ENCODE measurements at places on chromosomes 2 and 18.

GRCh38 chr2:234133004-234133403, 82.5 kb downstream of the SPP2 start:
- no peak for DNase-seq

GRCh38 chr18:78561757-78562510, 417.7 kb upstream of the SALL3 start:
- no peak for DNase-seq

GRCh38 chr2:154697418-154698252, 860 bp upstream of the KCNJ3 start:
- DNase-seq, result no peak

DNA sequence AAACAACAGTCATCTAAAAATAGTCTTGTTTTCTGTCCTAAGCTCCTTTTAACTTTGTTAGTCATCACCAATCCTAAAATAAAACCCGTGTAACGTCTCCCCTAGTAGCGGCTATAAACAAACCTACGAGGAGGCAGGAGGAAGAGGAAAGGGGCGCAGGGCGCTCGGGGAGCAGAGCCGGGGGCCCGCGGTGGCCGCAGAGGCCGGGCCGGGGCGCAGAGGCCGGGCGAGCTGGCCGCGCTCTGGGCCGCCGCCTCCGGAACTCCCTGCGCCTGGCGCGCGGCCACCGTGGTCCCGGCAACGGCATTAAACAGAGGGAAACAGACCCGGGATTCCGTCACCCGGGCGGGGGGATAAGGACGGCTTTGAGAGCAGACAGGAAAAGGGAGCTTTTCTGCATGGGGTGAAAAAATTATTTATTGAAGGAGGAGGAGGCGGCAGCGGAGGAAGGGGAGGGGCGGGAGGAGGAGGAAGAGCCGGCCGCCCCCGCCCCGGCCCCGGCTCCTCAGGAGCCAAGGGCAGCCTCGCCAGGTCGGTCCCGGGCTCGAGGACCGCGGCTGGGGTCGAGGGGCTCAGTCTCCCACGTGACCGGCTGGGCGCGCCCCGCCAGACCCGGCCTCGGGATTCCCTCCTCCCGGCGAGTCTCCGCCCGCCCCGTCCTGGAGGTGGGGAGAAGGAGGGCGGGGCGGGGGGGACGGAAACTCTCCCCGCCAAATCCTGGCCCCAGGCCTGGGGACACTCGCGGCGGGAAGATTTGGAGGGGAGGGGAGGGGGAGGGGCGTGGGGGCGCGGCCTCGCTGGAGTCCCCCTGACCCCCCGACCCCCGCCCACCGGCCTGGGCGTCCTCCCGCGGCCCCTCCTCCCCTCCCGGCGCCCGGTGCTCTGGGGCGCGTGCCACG, 1.8 kb upstream of the NFATC1 start:
- no peak for DNase-seq

DNA sequence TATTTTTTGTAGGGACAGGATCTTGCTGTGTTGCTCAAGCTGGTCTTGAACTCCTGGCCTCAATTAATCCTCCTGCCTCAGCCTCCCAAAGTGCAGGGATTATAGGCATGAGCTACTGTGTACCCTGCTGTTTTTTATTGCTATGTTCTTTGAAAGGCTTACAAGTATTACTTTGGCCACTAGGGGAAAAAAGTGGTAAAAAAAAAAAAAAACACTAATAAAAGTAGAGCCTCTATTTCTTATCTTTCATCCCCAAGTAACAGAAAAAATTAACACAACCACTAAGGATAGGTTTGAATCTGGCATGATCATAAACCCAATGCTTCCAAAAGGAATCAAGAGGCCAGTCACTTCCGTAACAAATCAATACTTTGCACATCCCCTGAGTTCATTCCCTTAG, 11.6 kb downstream of the NOL10 start:
- no peak for DNase-seq

- no peak for DNase-seq
Observed at GRCh38 chr2:108935271-108935741, 53.7 kb downstream of the EDAR start.

DNA sequence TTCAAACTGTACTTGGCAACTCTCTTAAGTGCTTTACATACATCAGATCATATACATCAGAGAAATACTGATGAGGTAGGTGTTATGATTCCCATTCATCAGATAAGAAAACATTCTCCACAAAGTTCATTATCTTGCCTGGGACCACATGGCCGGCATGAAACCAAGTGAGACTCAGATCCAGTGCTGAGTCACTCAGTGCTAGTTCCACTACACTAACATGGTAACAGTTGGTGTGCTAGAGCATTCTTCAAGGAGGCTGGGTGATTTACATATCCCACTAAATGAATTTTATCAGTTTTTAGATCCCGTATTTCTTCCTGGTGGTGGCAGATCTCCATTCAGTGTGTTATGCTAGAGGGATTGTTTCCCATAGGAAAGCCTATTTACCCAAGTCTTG, 772.0 kb downstream of the CNTNAP5 start:
- no peak for DNase-seq

DNA sequence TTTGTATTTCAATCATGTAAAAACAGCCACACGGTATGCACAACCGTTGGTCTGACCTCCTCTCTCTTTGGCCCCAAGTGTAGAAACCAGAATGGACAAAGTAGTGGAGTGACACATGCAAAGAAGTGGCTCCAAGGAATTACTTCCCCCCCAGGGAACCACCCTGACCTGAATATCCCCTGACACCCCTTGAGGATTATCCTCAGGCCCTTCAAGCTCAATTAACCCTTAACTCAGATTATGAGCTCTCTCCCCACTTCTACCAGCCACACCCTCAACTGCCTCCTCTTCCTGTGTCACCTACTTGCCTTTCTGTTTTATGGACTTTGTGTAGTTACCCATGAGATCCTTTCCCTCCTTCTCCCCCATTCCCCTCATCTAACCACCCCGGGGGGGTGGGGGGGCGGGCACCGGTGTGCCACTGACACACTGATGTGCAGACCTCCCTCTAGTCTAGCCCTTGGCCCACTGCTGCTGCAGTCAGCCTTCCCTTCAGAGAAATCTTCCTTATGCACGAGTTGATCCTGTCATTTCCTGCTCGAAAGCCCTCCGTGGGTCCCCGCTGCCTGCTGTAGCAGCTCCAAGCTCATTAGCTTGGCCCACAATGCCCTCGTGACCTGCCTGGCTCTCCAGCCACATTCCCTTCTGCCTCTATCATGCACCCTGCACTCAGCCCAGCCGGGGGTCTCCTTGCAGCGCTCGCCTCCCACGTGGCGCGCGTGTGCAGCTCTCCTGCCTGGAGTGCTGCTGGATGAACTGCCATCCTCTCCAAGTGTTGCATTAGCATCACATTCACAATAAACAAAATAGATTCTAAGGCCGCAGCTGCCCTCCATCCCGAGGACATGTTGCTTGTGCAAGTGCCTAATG, 40.1 kb upstream of the TMEM177 start:
- DNase-seq, result no peak

DNA sequence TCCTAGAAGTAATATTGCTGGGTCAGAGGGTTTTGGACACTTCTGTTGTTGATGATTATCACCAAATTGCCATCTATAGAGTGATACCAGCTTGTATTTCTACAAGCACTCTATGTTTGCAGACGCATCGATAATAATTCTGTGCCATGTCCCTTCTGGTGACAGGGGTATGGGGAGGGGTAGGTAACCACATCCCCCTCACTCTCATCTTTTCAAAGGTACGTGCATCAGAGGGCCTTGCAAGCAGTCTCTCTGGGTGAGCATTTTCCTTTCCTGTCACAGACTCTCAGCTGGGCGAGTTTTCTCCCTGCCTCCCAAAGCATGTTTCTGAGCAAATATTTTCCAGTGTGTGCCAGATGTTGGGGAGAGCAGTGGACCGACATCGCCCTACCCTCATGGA, 98.0 kb downstream of the SMAD7 start:
- DNase-seq, result no peak

GRCh38 chr2:105853354-105854088, 108.8 kb downstream of the NCK2 start:
- DNase-seq, result no peak

GRCh38 chr2:233234264-233234663, 17.2 kb upstream of the ATG16L1 start:
- DNase-seq, result no peak

DNA sequence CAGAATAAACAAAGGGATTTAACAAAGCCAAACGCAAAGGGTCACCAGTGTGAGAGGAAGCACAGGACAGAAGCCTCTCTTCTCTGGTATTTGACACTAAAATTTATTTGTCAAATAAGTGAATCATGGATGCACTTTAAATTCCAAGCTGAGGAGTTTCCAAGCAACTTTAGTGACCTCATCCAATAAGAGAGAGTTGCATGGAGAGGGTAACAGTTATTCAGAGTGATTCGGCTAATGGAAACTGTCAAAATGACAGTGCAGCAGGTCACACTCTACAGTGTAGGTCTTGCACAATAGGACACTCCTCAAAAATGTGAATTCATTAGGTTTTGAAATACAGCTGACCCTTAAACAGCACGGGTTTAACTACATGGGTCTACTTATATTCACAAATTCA, 103.9 kb upstream of the ACVR1C start:
- DNase-seq, result no peak

DNA sequence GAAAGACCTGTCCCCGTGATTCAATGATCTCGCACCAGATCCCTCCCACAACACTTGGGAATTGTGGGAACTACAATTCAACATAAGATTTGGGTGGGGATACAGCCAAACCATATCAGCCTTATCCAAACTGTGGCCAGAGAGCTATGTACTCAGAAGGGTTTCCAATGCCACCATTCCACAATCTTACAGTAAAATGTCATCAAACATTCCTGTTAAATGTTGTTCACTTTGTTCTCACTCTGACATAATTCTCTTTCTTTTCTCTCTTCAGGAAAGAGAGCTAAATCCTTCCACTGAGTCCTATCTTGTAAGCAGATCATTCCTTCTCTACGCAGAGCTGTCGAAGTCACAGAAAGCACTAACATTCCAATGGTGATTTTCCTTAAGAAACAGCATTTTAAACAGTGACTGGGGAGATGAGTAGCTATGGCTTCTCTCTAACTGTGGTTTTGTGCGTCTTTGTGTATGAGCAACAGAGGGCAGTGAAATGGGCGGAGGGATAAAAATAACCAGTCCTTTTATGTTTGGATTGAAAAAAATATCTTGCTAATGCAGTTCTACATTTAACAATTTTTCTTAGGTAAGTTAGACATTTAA, 684.7 kb downstream of the EPHA4 start:
- DNase-seq, result no peak

DNA sequence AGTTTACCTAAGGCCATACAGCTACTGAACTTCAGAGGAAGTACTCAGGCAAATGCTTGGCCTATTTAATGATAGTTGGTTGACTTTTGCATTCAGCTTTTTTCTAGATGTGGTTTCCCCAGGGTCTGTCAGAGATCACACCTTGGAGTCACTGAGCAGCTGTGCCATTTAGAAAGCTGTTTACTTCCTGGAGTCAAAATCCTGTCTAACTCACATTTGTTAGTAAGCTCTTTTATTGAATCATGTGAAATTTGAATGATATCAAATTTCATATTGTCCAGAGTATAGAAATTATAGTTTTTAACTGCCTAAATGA, 7.6 kb upstream of the TRIB2 start:
- no peak for DNase-seq

DNA sequence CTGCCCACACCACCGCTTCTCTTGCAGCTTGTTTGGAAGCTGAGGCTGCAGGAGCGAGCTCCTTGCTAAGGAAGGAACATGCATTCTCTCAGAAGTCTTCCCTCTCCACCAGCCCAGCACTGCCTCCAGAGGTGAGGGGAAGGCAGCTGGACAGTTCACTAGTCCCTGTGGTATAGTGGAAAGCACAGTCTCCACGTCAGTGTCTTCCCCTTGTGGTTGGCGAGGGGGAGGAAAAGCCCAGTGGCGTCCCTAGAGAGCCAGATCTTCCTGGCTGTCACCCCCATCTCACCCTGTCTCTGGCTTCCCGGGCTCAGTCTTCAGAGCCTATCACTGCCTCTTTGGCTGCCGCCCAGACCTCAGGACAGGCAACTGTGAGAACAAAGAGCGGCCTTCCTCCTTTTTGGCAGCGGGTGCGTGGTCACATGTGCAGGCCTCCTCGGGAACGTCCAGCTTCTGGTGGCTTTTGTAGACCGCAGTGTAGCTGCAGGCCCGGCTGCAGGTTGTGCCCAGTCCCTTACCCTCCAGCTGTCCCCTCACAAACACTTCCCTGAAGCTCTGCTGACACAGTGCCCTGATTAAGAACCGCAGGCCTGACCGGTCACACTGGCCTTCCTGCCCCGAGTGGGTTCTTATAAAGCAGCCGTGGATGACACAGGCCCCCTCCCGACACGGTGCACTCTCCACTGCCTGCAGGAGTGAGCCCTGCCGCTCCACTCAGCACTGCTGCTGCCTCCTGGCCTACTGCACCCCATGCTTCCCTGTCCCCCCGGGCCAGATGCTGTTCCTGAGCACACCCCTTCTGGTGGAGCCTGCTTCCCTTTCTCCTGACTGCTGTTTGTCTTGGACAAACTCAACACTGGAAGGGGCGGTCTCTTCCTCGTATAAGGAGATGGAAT, 90.9 kb downstream of the RNF144A start:
- DNase-seq, result no peak

- DNase-seq, result no peak
Observed at GRCh38 chr2:20027705-20028434, 15.4 kb upstream of the MATN3 start.

DNA sequence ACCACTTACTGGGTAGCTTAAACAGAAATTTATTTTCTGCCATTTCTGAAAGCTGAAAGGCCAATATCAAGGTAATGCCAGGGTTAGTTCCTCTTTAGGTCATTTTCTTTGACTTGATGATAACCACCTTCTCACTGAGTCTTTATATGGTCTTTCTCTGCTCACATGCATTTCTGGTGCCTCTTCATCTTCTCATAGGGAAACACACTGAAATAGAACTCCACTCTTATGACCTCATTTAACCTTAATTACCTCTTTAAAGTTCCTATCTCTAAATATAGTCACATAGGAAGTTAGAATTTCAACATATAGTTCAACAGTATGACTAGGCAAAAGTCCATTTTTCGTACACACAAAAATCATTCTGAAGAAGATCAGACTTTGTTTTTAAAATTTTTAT, 616.8 kb upstream of the VRK2 start:
- no peak for DNase-seq
